Hematopoietic multipotent progenitor cell (in vitro differentiated cells): ENCODE measurements at places on chromosomes 6 and 20. TPM values are rescaled to one million over a fixed set of nuclear protein-coding genes. Genes with fewer than 3 reads are reported as not detected.

Gene EFCAB8
- under 0.01 TPM for total RNA-seq

Gene AK9
- 3.0 TPM for total RNA-seq

Gene ARMH2
- 0.54 TPM for total RNA-seq

Gene SRMS
- total RNA-seq: not detected

Gene SLC39A7
- total RNA-seq: 29.9 TPM

Gene MYH7B
- 0.54 TPM for total RNA-seq

Gene COL11A2
- 0.27 TPM for total RNA-seq

Gene MED23
- total RNA-seq: 19.7 TPM

Gene NKX2-4
- not detected for total RNA-seq

Gene APOM
- total RNA-seq: 3.8 TPM

Gene FAM217A
- total RNA-seq: not detected

Gene PRSS35
- total RNA-seq: not detected

Gene SNX21
- total RNA-seq: 10.5 TPM

Gene POU5F1
- not detected for total RNA-seq

- no peak for DNase-seq
Observed at GRCh38 chr6:45365036-45365435, 12.7 kb downstream of the SUPT3H start.

DNA sequence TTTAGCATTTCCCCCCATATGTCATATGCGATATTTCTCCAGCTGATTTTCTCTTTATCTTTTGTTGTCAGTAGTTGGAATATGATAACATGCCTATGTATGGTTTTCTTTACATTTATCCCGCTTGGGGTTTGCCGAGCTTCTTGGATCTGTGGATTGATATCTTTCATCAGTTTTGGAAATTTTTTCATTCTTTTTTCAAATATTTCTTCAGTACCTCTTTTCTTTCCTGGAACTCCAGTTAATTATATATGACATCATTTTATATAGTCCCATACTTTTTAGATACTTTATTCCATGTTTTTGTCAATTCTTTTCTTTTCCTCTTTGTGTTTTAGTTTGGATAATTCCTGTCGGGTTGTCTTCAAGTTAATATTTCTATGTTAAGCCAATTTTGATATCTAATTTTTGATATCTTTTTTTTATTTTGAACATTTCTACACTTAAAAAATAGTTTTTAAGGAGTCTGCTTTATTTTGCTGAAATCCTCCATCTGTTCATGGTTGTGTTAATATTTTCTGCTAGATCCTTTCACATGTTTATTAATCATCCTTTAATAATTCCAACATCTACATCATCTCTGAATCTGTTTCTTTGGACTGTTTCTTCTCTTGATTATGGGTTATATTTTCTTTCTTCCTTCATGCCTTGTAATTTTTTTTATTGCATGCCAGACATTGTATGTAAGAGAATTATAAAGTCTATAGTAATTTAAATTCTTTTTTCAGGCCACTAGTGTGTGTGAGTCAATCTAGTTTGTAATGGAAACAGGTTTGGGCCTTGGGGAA is 9.5 kb downstream of the ZDHHC14 start:
- no peak for DNase-seq

GRCh38 chr6:29726001-29726400 is 2.8 kb downstream of the HLA-F start:
- DNase-seq: no peak

GRCh38 chr6:12012558-12013306 is 620 bp downstream of the HIVEP1 start:
- peak; percentile 89 for DNase-seq

DNA sequence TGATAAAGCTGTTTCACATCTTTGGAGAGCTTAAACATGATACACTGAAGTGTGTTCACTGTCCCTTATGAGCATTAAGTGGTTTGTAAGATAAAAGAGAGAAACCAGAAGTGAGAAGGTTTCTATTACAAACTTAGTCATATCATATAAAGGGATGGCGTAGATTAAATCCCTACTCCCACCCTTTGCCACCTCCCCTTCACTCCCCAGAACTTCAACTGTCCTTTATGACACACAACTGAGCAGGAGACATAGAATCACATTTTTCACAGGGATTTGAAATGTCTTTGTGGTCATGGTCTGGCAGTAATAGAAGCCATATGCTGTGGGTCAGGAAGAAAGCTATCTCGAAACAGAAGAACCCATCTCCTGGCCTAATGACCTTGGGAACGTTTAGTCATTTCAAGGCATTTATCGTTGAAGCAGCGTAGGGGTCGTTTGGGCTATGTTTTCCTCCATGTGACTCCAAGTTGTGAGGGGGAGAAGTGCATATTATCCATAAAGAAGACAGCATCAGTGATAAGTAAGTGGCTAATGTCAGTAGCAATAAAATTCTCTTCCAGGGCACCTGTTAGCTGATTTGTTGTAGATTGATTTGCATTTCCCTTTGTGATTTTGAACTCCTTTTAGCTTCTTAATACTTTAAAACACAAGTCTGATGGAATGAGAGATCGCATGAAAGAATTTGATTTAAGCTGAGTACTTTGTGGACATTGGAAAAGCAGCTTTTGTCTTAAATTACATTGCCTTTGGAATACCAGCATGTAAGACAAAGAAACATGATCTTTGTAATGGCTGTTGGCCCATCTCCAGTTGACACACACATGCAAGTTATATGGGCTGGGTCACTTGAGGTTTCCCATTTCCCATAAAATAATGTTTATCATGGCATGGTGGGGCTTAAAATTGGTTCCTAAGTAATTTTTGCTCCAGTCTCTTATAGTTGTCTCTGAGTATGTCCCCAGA is 501.5 kb upstream of the FLRT3 start:
- no peak for DNase-seq

DNA sequence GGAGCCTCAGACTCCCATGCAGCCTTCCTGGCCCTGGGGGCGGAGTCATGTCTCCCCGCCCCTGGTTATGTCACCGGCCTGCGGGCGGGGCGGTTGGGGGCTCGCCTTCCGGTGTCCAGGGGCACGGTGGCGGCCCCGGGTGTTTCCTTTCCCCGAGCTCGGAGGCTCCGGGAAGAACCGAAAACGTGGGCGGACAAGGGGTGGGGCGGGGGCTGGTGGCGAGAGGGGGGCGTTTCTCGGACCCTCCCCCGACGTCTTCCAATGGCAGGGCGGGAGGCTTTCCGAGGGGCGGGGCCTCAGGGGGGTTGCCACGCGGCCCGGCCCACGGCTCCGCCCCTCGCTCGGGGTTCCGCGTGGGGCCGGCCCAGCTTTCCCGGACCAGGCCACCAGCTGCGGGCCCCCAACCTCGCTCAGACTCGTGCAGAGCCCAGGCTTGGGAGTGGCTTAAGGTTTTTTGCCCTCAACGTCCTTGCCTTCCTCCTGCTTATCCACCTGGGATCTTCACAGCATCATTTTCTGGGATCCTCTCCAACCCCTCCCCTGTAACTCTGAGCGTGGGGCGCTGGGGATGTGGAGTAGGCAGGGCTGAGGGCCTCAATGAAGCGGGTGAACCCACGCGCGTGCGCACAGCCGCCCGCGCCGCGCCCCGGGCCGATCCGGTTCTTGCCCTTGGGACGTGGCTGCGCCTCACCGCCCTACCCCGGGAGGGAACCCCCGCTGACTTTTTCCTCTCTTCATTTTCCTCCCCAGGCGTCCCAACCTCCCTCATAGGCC is 2.1 kb upstream of the NRN1 start:
- DNase-seq: no peak

DNA sequence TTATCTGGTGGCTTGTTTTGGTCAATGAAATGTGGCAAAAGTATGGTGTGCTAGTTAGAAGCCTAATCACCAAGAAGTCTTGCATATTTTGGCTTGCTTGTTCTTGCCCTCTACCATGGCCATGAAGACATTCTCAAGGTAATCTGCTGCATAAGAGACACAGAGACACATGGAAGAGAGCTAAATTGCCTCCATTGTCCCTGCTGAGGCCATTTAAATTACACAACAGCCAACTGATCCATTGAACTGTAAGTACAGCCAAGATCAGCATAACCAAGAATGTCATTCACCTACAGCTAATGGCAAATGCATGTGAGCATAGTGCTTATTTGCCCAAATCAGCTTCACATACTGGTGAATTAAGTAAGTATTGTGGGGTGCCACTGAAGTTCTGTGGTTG is 603.8 kb downstream of the FRK start:
- DNase-seq: no peak

DNA sequence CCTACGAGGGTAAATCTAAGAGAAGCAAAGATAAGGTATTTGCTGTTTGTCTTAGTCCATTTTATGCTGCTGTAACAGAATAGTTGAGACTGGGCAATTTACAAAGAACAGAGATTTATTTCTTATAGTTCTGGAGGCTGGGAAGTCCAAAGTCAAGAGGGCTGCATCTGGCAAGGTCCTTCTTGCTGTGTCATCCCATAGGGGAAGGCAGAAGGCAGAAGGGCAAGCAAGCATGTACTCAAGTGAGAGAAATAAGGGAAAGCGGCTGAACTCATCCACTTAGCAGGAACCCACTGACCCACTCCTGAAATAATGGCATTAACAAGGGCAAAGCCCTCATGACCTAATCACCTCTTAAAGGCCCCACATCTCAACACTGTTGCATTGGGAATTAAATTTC is 102.7 kb downstream of the AGPAT4 start:
- DNase-seq: no peak

GRCh38 chr20:2515203-2515602 is 6.5 kb upstream of the ZNF343 start:
- no peak for DNase-seq

GRCh38 chr20:36246401-36246800 is 10.1 kb downstream of the AAR2 start:
- no peak for DNase-seq

- no peak for DNase-seq
Observed at GRCh38 chr20:46983466-46983865, 88.8 kb downstream of the EYA2 start.

DNA sequence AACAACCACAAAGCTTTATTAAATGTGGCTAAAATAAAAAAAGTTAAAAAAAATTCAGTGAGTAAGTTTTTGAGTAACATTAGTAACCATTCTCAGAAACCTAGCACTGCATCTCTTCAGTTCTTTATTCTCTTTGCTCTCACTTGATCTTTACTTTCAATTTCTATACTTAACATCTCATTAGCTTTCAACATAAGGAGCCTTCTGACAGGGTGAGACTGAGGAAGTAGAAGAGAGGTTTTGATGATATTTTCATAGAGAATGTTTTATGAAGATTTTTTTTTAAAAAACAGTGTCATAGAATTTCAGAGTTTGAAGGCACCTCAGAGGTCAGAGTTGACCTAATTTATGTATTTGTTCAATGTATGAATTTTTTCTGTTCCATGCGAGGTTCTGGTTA is 60.8 kb downstream of the FAM83B start:
- peak; percentile 27 for DNase-seq

- DNase-seq: no peak
Observed at GRCh38 chr20:38835792-38836191, 30.3 kb downstream of the PPP1R16B start.

DNA sequence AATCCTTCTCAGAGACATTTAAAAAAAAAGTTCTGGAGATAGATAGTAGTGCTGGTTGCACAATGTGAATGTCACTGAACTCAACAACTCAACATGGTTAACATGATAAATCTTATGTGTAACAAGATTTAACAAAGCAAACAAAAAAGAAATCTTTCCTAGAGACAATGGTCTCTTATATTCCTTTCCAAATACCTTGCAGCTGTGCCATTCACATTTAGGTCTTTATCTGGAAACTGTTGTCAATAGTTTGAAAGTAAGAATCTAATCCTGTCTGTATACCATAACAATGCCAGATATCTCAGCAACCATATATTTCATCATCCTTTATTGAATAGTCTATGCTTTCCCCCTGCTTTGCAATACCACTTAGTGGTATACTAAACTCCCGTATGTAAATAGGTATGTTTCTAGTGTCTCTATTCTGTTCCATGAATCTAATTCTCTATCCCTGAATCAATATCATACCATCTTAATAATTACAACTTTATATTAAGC is 2.1 kb downstream of the SERAC1 start:
- DNase-seq: no peak

DNA sequence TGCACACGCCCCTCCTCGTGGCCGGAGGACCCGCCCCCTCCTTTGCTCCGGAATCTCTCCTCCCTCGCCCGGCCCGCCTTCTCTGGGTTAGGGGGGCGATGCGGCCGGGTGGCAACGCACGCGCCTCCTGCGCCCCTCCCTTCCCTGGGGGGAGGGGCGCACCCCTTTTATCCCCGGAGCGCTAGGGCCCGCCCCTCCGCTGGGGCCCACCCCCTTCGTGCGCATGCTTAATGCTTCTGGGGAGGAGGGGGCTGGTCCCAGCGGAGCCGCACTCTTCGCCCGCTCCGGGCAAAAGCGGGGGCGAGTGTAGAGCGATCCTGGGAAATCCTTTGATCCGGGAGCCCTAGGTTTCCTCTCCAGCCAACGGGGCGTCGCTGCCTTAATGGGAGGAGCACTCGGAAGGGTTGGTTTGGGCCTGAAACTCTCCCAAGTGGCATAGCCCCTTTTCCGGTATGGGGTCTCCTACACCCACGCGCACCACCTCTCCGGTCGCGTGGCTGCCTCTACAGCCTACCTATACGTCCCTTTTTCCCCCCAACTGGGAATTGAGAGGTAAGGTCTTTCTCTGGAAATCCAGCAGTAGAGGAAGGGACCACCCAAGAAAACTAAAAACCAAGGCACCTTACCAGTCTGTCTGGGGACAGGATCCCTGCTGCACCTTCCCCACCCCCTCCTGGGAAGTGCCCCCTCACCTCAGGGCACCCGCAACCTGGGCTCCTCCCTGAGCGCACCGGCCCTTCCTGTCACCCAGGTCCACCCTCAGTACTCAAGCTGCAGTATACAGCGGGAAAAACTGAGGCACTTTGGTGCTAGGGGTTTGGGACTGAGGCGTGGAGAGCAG is 2.1 kb downstream of the SOX12 start:
- DNase-seq: peak; percentile 52

DNA sequence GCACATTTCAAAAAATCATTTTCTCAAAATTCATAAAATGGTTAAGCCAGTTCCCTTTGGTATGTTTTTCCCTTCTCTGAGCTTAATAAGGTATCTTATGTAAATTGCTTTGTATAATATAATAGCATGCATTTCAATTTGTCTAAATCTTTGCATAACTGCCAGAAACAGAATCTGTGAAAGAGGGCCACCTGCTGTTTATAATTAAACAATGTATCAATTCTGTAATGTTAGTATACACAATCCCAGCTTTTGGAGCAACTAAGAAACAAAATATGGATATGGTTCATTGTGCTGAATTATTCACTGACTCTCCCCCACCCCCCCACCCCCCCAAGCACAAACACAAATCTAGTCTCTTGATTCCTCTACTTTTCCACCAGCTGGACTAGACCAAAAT is 54.8 kb downstream of the GPX5 start:
- no peak for DNase-seq
